ENCODE measurements at places on chromosomes 2 and 18.

DNA sequence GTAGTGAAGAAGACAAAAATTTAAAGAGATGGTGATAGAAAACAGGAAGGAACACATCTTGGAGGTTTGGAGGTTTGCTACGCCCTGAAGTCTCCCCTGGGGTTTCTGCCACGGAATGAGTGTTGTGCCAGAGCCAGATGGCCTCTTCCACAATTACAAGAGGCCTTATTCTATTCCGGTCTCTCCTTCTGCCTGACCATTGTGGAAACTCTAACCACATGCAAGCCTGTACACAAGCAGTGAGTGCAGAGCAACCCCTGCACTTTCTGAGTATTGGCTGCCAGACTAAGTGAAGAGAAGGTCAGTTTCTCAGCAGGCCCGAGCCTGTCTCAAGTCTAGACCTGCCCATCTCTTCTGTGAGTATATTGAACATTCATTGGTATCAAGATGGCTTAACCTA lies 22.7 kb upstream of the MYO1B start:
- no peak for DNase-seq

GRCh38 chr2:209990838-209991237 lies 11.6 kb upstream of the RPE start:
- DNase-seq, result no peak

DNA sequence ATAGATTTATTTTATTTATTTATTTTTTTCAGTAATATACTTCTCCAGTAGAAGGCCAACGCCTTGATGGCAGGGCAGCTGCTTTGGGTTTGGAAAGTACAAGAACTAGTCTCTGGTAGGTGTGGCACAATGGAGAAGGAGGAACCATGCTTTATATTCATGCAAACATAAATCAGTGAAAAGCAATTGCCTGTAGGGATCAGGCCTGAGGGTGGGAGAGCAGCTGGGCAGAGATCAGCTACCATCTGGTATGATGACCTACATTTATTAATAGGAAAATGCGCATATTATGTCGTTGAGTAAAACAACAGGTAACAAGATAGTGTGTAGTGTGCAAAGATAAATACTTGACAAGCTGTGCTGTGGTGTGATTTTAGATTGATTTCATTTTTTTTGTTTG lies 120.4 kb upstream of the TLK1 start:
- no peak for DNase-seq

- no peak for DNase-seq
Observed at GRCh38 chr18:39862341-39862740, 2092.7 kb upstream of the PIK3C3 start.

- no peak for DNase-seq
Observed at GRCh38 chr2:98506881-98507280, 62.2 kb downstream of the INPP4A start.
